ENCODE measurements at places on chromosomes 6 and 20.

- peak; percentile 86 for DNase-seq
- no peaks in the 10 kb centered on the region for H3K36me3 ChIP-seq
- no peak overlapping the region for H3K27ac ChIP-seq
- H3K27me3 ChIP-seq: no peaks in the 10 kb centered on the region
Observed at GRCh38 chr6:148947621-148948444, 201.0 kb downstream of the UST start.

- no peak overlapping the region for H3K27ac ChIP-seq
- peaks cover 26% of the 10 kb centered on the region for H3K36me3 ChIP-seq
- peaks cover 30% of the 10 kb centered on the region for H3K4me1 ChIP-seq
- no peak overlapping the region for H3K4me3 ChIP-seq
- DNase-seq: no peak
Observed at GRCh38 chr20:37235065-37235464, 26.5 kb downstream of the GHRH start.

GRCh38 chr20:34774449-34774848 is 51.0 kb downstream of the NCOA6 start:
- peaks cover 12% of the 10 kb centered on the region for H3K36me3 ChIP-seq
- no peaks in the 10 kb centered on the region for H3K4me1 ChIP-seq
- no peaks in the 10 kb centered on the region for H3K27me3 ChIP-seq
- no peak overlapping the region for H3K27ac ChIP-seq

DNA sequence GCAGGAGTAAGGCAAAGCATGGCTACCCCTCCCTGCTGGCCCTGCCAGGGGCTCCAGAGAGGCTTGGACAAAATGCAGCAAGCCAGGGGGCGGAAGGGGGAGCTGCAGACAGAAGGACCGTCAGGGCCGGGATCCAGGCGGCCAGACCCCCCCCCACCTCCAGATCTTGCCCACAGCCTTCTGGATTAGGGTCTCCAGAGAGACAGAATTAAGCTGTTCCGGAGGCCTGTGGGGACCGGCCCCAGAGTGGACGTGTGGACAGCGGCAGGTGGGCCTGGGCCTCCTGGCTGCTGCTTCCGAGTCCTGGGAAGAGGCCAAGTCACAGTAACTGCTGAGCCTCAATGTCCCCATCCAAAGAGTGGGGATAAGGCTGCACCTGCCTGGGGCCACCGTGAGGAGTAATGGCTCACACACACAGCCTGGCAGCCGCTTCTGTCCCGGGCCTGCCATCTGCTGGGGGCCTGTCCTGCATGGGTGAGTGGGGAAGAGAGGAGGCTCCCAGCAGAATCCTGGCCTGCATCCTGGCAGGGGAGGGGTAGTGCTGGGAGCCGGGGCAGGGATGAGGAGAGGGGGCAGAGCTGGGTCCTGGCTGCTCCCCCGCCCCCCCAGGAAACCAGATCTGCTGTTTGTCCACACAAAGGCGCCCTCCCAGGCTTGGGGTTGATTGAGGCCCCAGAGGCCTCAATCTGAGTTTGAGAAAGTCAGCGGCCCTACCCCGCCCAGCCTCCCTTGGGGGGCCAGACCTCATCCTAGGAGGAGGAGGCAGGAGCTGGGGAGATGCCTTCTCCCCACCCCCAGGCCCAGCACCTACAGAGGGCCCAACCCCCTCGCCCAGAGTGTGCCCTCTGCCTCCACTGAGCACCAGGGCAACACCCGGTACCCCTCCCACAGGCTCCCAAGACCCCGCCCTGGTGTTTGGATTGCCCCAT is 3.9 kb downstream of the LAMA5 start:
- no peak overlapping the region for H3K27ac ChIP-seq
- H3K36me3 ChIP-seq: no peaks in the 10 kb centered on the region
- no peak overlapping the region for H3K4me3 ChIP-seq

DNA sequence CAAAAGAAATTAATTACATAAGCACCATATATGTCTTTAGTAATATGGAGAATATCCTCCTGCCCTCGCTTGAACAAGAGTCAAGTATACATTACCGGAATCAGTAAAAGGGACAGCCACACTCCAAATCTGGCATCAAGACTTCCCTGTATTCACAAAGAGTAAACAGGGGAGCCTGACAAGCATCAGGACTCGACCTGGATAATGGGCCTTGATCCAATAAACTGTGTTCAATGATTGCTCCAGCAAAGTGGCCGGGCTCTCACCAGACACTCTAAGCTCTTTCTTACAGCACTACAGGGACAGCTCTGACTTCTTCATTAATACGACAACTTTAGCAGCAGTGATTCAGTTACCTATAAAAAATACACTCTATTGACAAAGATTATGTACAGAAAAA is 307.9 kb upstream of the POU3F2 start:
- H3K36me3 ChIP-seq: peaks cover 6% of the 10 kb centered on the region
- peaks cover 14% of the 10 kb centered on the region for H3K4me1 ChIP-seq
- no peak for DNase-seq
- no peak overlapping the region for H3K4me3 ChIP-seq
- no peaks in the 10 kb centered on the region for H3K27me3 ChIP-seq
- H3K27ac ChIP-seq: no peak overlapping the region

GRCh38 chr6:53161481-53162009 is 12.9 kb upstream of the GCM1 start:
- DNase-seq: no peak
- H3K27ac ChIP-seq: no peak overlapping the region
- H3K27me3 ChIP-seq: no peaks in the 10 kb centered on the region
- no peaks in the 10 kb centered on the region for H3K36me3 ChIP-seq

DNA sequence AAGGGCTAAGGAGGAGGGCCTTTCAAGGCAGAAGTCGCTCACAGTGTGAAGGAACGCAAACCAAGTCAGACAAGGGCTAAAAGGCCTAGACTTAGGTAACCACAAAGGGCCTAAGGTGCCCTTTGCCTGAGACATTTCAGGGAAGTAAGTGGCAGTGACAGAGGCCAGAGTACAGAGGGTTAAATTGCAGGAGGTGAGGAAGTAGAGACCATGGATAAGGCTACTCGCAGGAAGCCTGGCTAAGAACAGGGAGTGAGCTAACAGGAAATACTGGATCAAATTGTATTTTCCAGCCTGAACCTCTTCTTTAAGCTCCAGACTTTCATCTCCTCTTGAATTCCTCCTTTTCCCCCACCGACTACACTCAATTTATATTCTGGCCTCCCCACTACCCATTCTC is 16.6 kb downstream of the ZHX3 start:
- H3K36me3 ChIP-seq: no peaks in the 10 kb centered on the region
- H3K4me3 ChIP-seq: no peak overlapping the region
- no peak overlapping the region for H3K27ac ChIP-seq
- peaks cover 9% of the 10 kb centered on the region for H3K4me1 ChIP-seq
- H3K27me3 ChIP-seq: no peaks in the 10 kb centered on the region
- no peak for DNase-seq
